ENCODE measurements at places on chromosomes 4 and X.

GRCh38 chr4:148053298-148054003 lies 321.6 kb downstream of the ARHGAP10 start:
- no peak for DNase-seq

DNA sequence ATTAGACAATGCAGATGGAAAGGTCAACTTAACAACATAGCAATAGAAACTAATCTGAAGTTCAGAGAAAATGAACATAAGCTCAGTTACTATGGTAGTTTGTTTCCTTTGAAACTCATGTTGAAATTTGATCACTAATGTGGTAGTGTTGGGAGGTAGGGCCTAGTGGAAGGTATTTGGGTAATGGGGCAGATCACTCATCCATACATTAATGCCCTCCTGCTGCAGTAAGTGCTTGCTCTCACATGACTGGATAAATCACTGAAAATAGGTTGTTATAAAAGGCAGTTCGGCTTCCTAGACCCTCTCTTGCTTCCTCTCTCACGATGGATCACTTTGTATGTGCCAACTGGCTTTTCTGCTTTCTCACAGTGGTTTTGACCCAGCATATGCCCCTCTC lies 567.4 kb upstream of the GALNT7 start:
- no peak for DNase-seq

GRCh38 chrX:17459661-17460060 lies 84.7 kb downstream of the NHS start:
- no peak for DNase-seq

DNA sequence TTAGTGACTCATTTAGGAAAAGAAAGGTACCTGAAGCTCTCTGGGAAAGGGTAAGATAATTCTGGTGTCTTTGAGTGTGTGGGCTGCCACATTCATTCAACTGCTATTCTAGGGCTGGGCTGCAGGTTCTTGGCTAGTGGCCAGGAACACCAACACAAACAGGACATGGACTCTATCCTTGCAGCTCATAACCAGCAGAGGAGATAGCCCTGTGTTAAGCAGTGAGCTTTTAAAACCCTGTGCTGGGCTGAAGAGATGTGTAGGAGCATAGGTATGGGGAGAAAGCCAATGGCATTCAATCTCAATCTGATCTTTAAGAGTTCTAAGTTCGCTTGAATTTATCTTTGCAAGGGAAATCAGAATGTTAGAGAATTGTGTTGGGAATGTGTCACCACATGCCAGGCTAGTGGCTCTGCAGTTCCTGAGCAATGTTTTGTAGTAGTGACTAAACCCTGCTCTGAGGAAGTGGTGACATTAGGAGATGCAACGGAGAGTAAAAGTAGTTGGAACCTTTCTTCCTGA lies 39.2 kb downstream of the SGMS2 start:
- DNase-seq = no peak

DNA sequence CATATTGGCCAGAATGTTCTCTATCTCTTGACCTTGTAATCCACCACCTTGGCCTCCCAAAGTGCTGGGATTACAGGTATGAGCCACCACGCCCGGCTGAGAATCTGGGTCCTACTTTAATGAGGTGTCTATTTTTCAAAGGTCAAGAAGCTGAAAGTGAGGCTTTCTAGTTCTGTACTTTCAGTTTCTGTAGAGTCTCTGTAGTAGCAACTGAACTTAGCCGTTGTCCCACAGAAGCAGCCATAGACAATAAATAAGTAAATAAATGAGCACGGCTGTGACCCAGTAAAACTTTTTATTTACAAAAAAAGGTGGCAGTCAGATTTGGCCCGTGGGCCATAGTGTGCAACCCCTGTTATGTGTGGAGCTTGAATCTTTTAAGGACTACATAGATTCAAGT lies 92.0 kb downstream of the FNIP2 start:
- DNase-seq = no peak

DNA sequence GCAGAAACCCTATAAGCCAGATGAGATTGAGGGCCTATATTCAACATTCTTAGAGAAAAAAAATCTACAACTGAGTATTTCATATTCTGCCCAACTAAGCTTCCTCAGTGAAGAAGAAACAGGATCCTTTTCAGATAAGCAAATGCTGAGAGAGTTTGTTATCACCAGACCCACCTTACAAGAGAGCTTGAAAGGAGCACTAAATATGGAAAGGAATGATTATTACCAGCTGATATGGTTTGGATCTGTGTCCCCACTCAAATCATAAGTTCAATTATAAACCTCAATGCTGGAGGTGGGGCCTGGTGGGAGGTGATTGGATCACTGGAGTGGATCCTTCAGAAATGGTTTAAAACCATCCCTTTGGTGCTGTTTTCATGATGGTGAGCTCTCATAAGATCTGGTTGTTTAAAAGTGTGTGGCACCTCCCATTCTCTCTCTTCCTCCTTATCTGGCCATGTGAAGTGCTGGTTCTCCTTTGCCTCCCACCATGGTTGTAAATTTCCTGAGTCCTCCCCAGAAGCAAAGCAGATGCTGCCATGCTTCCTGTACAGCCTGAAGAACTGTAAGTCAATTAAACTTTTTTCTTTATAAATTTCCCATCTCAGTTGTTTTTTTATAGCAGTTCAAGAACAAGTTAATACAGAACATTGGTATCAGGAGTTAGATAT lies 144.2 kb downstream of the MSN start:
- no peak for DNase-seq

DNA sequence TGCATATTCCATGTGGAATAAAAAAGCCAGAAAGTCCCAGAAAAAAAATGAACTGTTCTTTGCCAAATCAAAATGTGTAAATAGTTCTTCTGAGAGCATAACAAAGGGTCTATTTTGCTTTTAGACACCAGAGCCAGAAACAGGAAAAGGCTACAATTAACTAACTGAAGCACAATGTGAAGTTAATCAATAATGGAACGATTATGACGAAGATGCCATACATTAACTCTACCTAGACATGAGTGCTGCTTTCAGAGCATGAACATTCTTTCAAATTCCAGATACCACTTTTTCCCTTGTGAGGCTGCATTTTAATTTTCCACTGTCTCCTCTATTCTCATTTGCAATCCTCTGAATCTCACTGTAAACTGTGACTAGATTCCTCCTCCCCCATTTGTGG lies 48.7 kb upstream of the PHOX2B start:
- DNase-seq = no peak

- no peak for DNase-seq
These were observed 339.4 kb upstream of the ZCCHC13 start for GRCh38 chrX:73964579-73964978.

GRCh38 chr4:131054489-131055019 lies 1958.6 kb downstream of the C4orf33 start:
- no peak for DNase-seq

DNA sequence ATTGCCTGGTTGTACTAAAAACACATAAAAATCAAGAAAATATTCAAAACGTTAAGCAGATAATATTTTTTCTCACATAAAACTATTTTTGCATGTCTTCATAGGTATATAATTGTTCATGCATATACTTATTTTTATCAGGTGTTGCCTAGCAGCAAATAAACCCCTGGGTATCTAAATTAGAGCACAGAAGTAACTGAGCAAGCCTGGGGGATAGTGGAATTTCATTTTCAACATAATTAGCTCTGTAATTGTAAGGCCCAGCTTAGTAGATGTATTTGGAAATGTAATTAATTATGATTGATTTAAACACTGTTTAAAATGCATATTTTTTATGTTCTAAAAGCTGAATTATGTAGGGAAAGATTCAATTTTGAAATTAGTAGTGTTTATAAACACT lies 82.9 kb downstream of the ANKRD50 start:
- DNase-seq = no peak

DNA sequence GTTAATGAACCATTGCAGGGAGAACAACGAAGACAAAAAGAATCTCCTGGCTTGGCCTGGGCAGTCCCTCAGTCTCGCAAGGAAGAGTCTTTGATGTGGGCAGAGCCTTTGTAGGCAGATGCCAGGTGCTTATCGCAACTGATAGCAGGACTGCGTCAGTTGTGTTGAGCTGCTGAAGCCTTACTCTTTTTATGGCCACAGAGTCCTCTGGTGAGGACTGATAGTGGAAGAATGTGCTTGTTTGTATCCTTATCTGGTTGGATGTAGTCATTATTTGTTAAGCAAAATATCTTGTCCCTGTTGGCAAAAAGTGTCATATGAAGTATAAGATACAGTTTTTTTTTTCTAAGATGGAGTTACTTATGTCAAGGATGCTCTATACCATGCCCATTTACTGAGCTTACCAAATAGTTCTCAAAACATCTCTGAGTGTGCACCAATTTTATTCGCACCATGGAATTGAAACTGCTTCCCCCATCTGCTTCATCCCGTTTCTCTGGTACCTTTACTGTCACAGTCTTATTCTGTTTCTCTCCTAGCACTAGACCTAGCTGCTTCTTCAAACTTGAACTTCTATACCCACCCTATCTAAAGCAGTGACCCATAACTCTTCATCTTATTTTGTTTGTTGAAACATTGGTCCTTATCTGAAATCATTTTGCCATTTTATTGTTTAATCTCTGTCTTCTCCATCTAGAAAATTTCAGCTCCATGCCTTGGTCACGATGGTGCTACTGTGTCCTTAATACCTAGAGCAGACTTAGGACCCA lies 47.0 kb upstream of the SPRY1 start:
- DNase-seq = no peak

DNA sequence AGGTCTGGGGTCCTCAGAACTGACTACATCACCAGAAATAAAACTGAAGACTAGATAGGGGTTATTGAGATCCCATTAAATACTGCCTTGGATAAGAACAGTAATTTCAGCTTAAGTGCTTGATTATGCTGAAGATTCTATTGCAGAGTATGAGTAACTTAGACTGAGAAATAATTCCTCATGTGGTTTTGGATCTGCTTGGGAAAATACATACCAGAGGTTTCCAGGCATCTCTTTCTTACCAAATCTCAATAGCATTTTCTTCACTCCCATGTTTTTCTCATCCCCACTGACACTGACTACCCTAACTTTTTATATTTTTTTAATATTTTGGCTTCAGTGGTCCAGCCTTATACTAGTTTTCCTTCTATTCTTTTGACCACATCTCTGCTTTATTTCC lies 92.0 kb upstream of the TEX13D start:
- DNase-seq = no peak

- no peak for DNase-seq
These were observed 36.6 kb downstream of the JADE1 start for GRCh38 chr4:128846063-128846462.

GRCh38 chr4:83454686-83455085 lies 937 bp downstream of the HELQ start:
- no peak for DNase-seq

DNA sequence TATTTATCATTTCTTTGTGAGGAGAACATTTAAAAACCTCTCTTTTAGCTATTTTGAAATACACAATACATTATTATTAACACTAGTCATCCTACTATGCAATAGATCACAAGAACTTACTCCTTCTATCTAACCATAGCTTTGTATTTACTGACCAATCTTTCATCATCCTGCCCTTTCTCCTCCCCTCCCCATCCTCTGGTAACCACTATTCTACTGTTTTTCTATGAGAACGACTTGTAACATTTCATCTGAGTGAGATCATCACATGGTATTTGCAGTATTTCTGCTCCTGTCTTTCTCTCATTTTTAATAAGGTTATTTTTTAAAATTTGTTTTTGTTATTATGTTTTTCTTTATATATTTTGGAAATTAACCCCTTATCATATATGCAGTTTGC lies 331.8 kb downstream of the TEX13C start:
- DNase-seq = no peak

DNA sequence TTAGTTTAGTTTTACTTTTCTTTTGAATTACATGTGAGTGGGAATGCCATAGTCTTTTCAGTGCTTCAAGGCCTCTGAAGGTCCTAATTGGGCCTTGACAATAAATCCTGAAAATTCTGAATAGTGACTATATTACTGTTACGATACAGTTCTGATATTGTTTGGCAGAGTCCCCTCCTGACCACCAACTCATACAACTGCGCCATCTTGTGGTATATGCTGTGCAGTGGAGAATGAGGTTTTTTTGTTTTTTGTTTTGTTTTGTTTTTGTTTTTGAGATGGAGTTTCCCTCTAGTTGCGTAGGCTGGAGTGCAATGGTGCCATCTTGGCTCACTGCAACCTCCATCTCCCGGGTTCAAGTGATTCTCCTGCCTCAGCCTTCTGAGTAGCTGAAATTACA lies 56.6 kb upstream of the CHRDL1 start:
- no peak for DNase-seq

- DNase-seq = no peak
These were observed 6.0 kb upstream of the BMP2K start for GRCh38 chr4:78770091-78770642.

GRCh38 chr4:159946983-159947615 lies 844.2 kb downstream of the RAPGEF2 start:
- no peak for DNase-seq

DNA sequence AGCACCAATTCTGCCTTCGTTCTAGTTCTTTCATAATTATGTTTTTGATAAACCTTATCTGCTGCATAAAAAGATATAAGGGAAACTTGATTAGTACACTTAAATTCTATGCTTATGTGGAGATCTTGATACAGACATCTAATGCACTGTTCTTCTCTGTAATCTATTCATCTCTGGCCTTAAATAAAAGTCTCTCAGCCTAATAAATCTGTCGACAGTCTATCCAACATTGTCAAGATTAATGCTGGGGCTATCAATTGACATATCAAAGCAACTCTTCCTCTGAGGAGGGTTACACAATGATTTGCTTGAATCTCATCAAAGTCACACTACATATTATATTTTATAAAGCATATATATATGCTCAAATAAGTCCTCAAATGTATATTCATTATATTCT lies 545.5 kb downstream of the SPOCK3 start:
- no peak for DNase-seq

- DNase-seq = no peak
These were observed 121.8 kb upstream of the EDA2R start for GRCh38 chrX:66760651-66761050.

- no peak for DNase-seq
These were observed 83.6 kb downstream of the JAKMIP1 start for GRCh38 chr4:6116696-6117285.

DNA sequence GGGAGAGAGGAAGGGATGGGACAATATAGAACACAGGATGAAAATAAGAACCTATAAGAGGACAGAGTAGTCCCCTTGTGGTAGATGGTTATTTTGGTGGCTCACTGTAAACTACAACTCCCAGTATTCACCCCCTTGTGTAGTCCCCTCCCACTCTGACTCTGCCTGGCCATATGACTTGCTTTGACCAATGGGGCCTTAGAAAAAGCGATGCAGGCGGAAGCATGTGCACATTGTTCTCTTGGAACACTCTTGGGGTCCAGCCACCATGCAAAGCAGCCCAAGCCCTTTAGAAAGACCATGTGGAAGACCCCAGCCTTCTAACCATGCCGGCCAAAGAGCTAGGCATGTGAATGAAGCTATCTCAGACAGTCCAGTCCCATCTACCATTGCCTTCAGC lies 415.0 kb downstream of the BCOR start:
- no peak for DNase-seq

GRCh38 chr4:36333303-36333877 lies 52.0 kb downstream of the DTHD1 start:
- DNase-seq = no peak

- DNase-seq = no peak
These were observed 6.1 kb upstream of the SH3BP2 start for GRCh38 chr4:2786794-2787229.

- DNase-seq = no peak
These were observed 173.2 kb upstream of the FAM9B start for GRCh38 chrX:9207142-9207541.

GRCh38 chr4:148196164-148196563 lies 246.1 kb downstream of the NR3C2 start:
- DNase-seq = no peak
